Endodermal cell (in vitro differentiated cells): ENCODE measurements at places on chromosomes 5 and 9. TPM values are rescaled to one million over a fixed set of nuclear protein-coding genes. Genes with fewer than 3 reads are reported as not detected.

HACD4 gene
- total RNA-seq, result 1.2 to 1.9 TPM (median 1.7 TPM) in 3 replicates

CLTA gene
- total RNA-seq, result 240 and 245 TPM in 2 replicates

GRAMD2B gene
- 7.9 and 8.4 TPM in 2 replicates for total RNA-seq

DRD1 gene
- 0.16 to 0.53 TPM (median 0.34 TPM) in 3 replicates for total RNA-seq

DNA sequence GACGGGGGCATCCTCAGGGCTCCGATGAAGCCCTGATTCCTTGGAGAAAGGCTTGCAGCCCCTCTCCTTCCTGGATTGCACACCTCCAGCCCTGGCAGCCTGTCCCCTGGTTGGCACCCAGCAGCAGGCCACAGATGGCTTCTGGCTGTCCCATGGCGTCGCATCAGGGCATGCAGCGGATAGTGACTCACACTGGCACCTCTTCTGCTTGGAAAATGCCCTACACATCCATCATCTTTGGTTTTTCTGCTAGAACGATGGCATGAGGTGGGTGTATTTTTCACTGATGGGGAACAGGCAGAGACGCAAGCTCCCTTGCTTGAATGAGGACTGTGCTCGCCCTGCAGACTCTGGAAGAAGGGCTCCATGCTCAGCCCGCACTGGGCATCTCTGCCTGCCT lies 23.2 kb upstream of the IER5L start:
- no peaks in the 10 kb centered on the region for H3K27me3 ChIP-seq
- H3K27ac ChIP-seq, result no peak overlapping the region
- H3K36me3 ChIP-seq, result no peaks in the 10 kb centered on the region
- H3K4me1 ChIP-seq, result no peaks in the 10 kb centered on the region
- no peak for DNase-seq
- no peak overlapping the region for H3K4me3 ChIP-seq

DNA sequence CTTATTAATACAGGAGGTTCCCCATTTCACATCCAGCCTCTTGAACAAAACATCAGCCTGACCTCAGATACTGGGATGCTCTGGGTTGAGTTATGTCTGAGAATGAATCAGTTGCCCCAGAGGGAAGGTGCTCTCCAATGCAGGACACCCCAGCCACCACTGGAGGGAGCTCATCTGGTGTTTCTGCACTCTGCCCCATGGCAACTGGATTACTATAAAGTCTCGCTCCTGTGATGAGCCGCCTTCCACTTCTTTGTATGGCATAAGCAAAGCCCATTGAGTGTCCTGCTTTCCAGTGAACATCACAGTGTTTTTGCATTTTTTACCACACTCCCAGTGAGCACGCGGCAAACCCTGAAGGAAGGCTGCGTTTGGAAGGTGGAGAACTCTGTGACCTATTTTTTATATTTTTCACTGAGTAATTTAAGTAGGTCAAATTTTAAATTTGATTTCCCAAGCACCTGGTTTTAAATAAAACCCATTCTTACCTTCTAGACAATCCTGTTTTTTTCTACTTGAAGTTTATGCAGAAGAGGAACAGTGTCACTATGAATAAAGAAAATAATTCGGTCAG lies 176.9 kb upstream of the WWC1 start:
- no peaks in the 10 kb centered on the region for H3K27me3 ChIP-seq
- no peak overlapping the region for H3K27ac ChIP-seq

- no peaks in the 10 kb centered on the region for H3K4me1 ChIP-seq
- DNase-seq, result no peak
- no peak overlapping the region for H3K27ac ChIP-seq
- no peaks in the 10 kb centered on the region for H3K27me3 ChIP-seq
Measured at GRCh38 chr5:163867324-163867723, 361.9 kb downstream of the MAT2B start.

- H3K4me3 ChIP-seq, result no peak overlapping the region
- H3K27ac ChIP-seq, result no peak overlapping the region
- no peak for DNase-seq
- H3K36me3 ChIP-seq, result no peaks in the 10 kb centered on the region
Measured at GRCh38 chr5:16383544-16384052, 82.0 kb downstream of the ZNF622 start.

GRCh38 chr5:54743997-54744788 lies 226.6 kb downstream of the SNX18 start:
- peak overlapping the region; percentile 36 for H3K27ac ChIP-seq
- H3K4me3 ChIP-seq, result no peak overlapping the region
- H3K4me1 ChIP-seq, result peaks cover 9% of the 10 kb centered on the region
- H3K36me3 ChIP-seq, result no peaks in the 10 kb centered on the region

- peaks cover 3% of the 10 kb centered on the region for H3K4me1 ChIP-seq
- no peak for DNase-seq
- H3K36me3 ChIP-seq, result no peaks in the 10 kb centered on the region
- H3K27ac ChIP-seq, result no peak overlapping the region
Measured at GRCh38 chr9:88749420-88749819, 214.4 kb downstream of the NXNL2 start.

GRCh38 chr5:175671013-175671412 lies 13.1 kb downstream of the HRH2 start:
- no peak for DNase-seq
- no peaks in the 10 kb centered on the region for H3K4me1 ChIP-seq
- H3K27ac ChIP-seq, result no peak overlapping the region
- no peaks in the 10 kb centered on the region for H3K36me3 ChIP-seq

GRCh38 chr5:79689541-79690466 lies at the start of gene CMYA5:
CMYA5 (plus strand) TSS chr5:79689836; CDS start chr5:79689908, 72 bp downstream.
- peak; percentile 89 for DNase-seq
- H3K27ac ChIP-seq, result no peak within 1 kb of the TSS
- H3K4me1 ChIP-seq, result no peaks in the 10 kb centered on the region
- peaks cover 29% of the 10 kb centered on the region for H3K36me3 ChIP-seq
- H3K4me3 ChIP-seq, result no peak within 1 kb of the TSS

GRCh38 chr5:137747848-137748247 lies 6.3 kb downstream of the HNRNPA0 start:
- no peak for DNase-seq
- H3K4me1 ChIP-seq, result no peaks in the 10 kb centered on the region
- peaks cover 30% of the 10 kb centered on the region for H3K36me3 ChIP-seq
- H3K27me3 ChIP-seq, result no peaks in the 10 kb centered on the region
- H3K27ac ChIP-seq, result no peak overlapping the region

DNA sequence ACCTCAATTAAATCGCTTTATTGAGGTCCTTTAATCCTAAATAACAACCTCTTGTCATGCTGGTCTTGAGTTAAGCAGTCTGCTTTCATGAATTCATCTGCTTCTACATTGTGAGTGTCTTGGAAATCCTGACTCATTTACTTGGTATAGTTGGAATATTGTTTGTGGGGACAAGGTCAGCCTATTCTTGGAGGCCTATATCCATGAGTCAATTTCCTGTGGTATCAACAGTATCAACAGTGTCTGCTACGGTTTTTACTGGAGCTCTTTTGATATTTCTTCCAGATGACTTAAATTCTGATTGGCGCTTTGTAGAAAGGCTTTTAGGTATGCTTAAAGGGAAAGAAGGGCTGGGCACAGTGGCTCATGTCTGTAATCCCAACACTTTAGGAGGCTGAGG lies 71.2 kb upstream of the PARP8 start:
- no peaks in the 10 kb centered on the region for H3K4me1 ChIP-seq
- no peaks in the 10 kb centered on the region for H3K27me3 ChIP-seq
- H3K4me3 ChIP-seq, result no peak overlapping the region
- H3K36me3 ChIP-seq, result no peaks in the 10 kb centered on the region

GRCh38 chr5:65102976-65103711 lies 334.4 kb downstream of the CWC27 start:
- H3K27ac ChIP-seq, result no peak overlapping the region
- H3K27me3 ChIP-seq, result no peaks in the 10 kb centered on the region
- H3K4me3 ChIP-seq, result no peak overlapping the region
- no peaks in the 10 kb centered on the region for H3K36me3 ChIP-seq
- DNase-seq, result peak; percentile 79

DNA sequence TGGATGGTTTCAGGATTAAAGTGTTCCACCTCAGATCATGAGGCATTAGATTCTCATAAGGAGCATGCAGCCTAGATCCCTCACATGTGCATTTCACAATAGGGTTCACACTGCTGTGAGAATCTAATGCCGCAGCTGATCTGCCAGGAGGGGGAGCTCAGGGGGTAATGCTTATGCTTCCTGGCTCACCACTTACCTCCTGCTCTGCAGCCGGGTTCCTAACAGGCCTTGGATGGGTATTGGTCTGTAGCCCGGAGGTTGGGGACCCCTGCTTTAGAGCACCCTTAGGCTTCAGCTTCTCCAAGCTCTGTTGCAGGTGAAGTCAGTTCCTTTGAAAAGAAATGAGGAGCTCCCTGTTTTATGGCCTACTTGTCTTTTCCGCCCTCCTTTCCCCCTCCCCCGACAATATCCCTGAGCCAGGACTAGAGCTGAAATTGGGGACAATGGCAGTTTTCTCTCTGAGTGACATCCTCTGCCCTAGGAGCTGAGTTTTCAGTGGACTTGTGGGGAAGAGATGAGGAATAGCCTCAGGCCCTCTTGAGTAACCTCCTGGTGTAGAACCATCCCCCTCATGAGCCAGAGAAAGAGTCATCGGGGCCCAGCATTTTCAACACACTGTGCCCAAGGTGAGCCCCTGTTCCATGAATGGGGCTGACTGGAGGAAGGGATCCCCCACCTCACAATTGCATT lies 16.2 kb upstream of the MAT2B start:
- no peaks in the 10 kb centered on the region for H3K4me1 ChIP-seq
- peak; percentile 75 for DNase-seq
- peaks cover 65% of the 10 kb centered on the region for H3K36me3 ChIP-seq
- H3K27ac ChIP-seq, result no peak overlapping the region
- no peaks in the 10 kb centered on the region for H3K27me3 ChIP-seq

DNA sequence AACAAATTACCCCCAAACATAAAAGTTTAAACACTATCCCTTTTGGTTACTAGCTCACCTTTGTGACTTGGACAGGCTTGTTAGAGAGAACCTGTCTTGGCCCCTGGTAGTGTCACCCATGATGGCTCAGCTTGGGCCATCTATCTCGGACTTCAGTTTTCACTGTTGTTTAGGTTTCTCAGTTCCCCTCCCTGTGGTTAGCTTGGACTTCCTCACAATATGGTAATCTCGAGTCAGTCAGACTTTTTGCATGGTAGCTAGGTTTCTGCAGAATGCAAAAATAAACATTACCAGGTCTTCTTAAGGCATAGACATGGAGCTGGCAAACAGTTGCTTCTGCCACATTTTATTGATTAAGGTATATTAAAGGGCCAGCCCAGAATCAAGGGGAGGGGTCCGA lies 324.3 kb upstream of the RORB start:
- H3K36me3 ChIP-seq, result no peaks in the 10 kb centered on the region
- H3K4me1 ChIP-seq, result no peaks in the 10 kb centered on the region
- no peak overlapping the region for H3K27ac ChIP-seq
- no peak overlapping the region for H3K4me3 ChIP-seq
- DNase-seq, result no peak
